ENCODE measurements at places on chromosomes 6 and 20. TPM values are rescaled to one million over a fixed set of nuclear protein-coding genes. Genes with fewer than 3 reads are reported as not detected.

GPX5 gene
- not detected for total RNA-seq

PKIG gene
- total RNA-seq = 140 TPM

C20orf141 gene
- total RNA-seq = not detected

SCRT2 gene
- not detected for total RNA-seq

KCNG1 gene
- 15.2 TPM for total RNA-seq

KCNK5 gene
- not detected for total RNA-seq

OR2H2 gene
- not detected for total RNA-seq

THBS2 gene
- total RNA-seq = 141 TPM

SNAP25 gene
- total RNA-seq = 9.6 TPM

PDYN gene
- not detected for total RNA-seq

CRIP3 gene
- total RNA-seq = not detected

SRMS gene
- not detected for total RNA-seq

BPHL gene
- 24.4 TPM for total RNA-seq

CFB gene
- total RNA-seq = 24.1 TPM

FKBP1C gene
- 0.17 TPM for total RNA-seq

C6orf132 gene
- 0.29 TPM for total RNA-seq

BMP7 gene
- total RNA-seq = not detected

SLC24A3 gene
- not detected for total RNA-seq

PTPRK gene
- total RNA-seq = 75.4 TPM

KIF16B gene
- total RNA-seq = 14.9 TPM

LPA gene
- total RNA-seq = not detected

NOX3 gene
- not detected for total RNA-seq

ENPP4 gene
- total RNA-seq = 0.50 TPM

CLDN20 gene
- not detected for total RNA-seq

GJA10 gene
- total RNA-seq = not detected

FOXF2 gene
- total RNA-seq = 55.7 TPM

HTR1B gene
- 0.15 TPM for total RNA-seq

CDH26 gene
- 0.50 TPM for total RNA-seq
